ENCODE measurements at places on chromosomes 6 and 20. TPM values are rescaled to one million over a fixed set of nuclear protein-coding genes. Genes with fewer than 3 reads are reported as not detected.

The CLVS2 gene
- total RNA-seq, result not detected

The TSBP1 gene
- total RNA-seq, result not detected

DNA sequence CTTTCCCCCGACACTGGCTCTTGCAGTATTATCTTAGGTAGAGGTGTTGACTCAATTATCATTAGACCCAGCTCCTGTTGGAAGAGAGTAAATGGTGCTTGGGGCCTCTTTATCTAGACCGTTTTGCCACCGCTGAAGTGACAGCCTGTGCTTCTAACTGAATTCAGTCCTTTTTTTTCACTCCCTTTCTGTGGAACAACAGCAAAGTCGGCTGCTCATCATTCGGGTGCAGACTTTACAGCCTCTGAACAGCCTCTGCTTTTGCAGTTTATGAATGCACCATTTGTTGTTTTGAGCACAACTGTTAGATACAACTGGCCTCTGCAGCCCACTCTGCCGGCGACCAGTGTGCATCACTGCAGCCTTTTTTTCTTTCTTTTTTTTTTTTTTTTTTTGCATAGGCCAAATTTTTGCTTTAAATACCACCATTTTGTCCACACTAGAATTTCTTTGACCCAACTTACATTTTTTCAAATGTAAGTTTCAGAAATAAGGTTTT lies 35.8 kb downstream of the RREB1 start:
- H3K27me3 ChIP-seq, result no peaks in the 10 kb centered on the region
- no peaks in the 10 kb centered on the region for H3K36me3 ChIP-seq
- peak overlapping the region; percentile 76 for H3K27ac ChIP-seq
- peaks cover 62% of the 10 kb centered on the region for H3K4me1 ChIP-seq

- H3K27me3 ChIP-seq, result no peaks in the 10 kb centered on the region
- H3K4me1 ChIP-seq, result peaks cover 5% of the 10 kb centered on the region
- no peak for DNase-seq
- no peaks in the 10 kb centered on the region for H3K36me3 ChIP-seq
- no peak overlapping the region for H3K27ac ChIP-seq
Observed at GRCh38 chr6:80508885-80509630, 402.6 kb downstream of the BCKDHB start.

DNA sequence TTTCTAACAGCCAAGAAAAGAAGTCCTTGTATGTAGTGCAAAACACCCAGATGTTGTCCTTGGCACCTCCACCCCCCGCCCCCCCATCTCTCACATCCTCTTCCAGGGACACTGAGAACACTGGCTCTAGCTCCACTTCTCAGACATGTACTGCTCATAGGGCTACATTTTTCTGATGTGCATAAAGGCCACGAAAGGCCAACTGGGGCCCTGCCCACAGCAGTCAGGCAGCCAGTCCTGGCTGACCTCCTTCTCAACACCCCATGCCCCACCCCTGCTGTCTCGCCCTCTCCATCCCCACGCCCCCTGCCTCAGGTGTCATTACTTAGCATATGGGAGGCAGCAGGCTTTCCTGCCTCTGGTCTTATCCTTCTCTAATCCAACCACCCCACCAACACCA lies 11.3 kb downstream of the GABRR1 start:
- no peaks in the 10 kb centered on the region for H3K4me1 ChIP-seq
- no peak overlapping the region for H3K27ac ChIP-seq
- H3K36me3 ChIP-seq, result no peaks in the 10 kb centered on the region
- no peak for DNase-seq

- no peak overlapping the region for H3K4me3 ChIP-seq
- H3K36me3 ChIP-seq, result no peaks in the 10 kb centered on the region
- H3K27ac ChIP-seq, result no peak overlapping the region
- H3K27me3 ChIP-seq, result peaks cover 12% of the 10 kb centered on the region
- no peaks in the 10 kb centered on the region for H3K4me1 ChIP-seq
Observed at GRCh38 chr6:20370801-20371200, 30.9 kb upstream of the E2F3 start.

- no peaks in the 10 kb centered on the region for H3K36me3 ChIP-seq
- H3K4me3 ChIP-seq, result no peak overlapping the region
- no peaks in the 10 kb centered on the region for H3K4me1 ChIP-seq
- peaks cover 10% of the 10 kb centered on the region for H3K27me3 ChIP-seq
Observed at GRCh38 chr20:40749985-40750506, 61.0 kb upstream of the MAFB start.

- no peak overlapping the region for H3K4me3 ChIP-seq
- no peaks in the 10 kb centered on the region for H3K36me3 ChIP-seq
- H3K4me1 ChIP-seq, result peaks cover 20% of the 10 kb centered on the region
- DNase-seq, result no peak
- no peaks in the 10 kb centered on the region for H3K27me3 ChIP-seq
Observed at GRCh38 chr20:47557218-47557617, 55.5 kb downstream of the NCOA3 start.

- H3K27ac ChIP-seq, result no peak overlapping the region
- no peak for DNase-seq
- H3K27me3 ChIP-seq, result peaks cover 14% of the 10 kb centered on the region
- H3K4me1 ChIP-seq, result no peaks in the 10 kb centered on the region
Observed at GRCh38 chr20:32970115-32970972, 33.9 kb downstream of the SUN5 start.

Data from GM23248 (cell line).